ENCODE measurements at places on chromosomes 6 and 20. TPM values are rescaled to one million over a fixed set of nuclear protein-coding genes. Genes with fewer than 3 reads are reported as not detected.

Gene DDR1
- 22.4 TPM for total RNA-seq

Gene CDSN
- not detected for total RNA-seq

Gene EPM2A
- total RNA-seq, result 7.9 TPM

Gene SEMG2
- total RNA-seq, result not detected

Gene TP53INP2
- 1.3 TPM for total RNA-seq

Gene EYA2
- total RNA-seq, result 1.6 TPM

Gene HLA-F
- total RNA-seq, result 1.4 TPM

Gene IL17F
- total RNA-seq, result not detected

Gene ARHGAP40
- under 0.01 TPM for total RNA-seq

Gene FNDC11
- total RNA-seq, result 0.66 TPM

Gene ARFGEF3
- total RNA-seq, result 1.7 TPM

Gene PDE10A
- total RNA-seq, result 2.3 TPM

Gene TFAP2B
- total RNA-seq, result 0.33 TPM

Gene RBPJL
- not detected for total RNA-seq

Gene REM1
- total RNA-seq, result not detected

Gene RTF2
- 76.5 TPM for total RNA-seq

Gene CLIC1
- total RNA-seq, result 791 TPM

Gene ENPP5
- total RNA-seq, result 0.55 TPM

All from uterine smooth muscle cell (primary cell).